Hepatocyte (in vitro differentiated cells): ENCODE measurements at places on chromosomes 11 and 22. TPM values are rescaled to one million over a fixed set of nuclear protein-coding genes. Genes with fewer than 3 reads are reported as not detected.

The PEX16 gene
- total RNA-seq = 20.3 and 28.0 TPM in 2 replicates

The SEC14L6 gene
- 0.07 and 0.36 TPM in 2 replicates for total RNA-seq

The GGTLC3 gene
- not detected in 2 replicates for total RNA-seq

The ZNRF3 gene
- 7.9 and 8.9 TPM in 2 replicates for total RNA-seq

The IGSF22 gene
- 0.08 TPM in 1 of 2 replicates, not detected in the other for total RNA-seq

The VPREB1 gene
- not detected in 2 replicates for total RNA-seq

The RASSF10 gene
- 9.5 and 9.6 TPM in 2 replicates for total RNA-seq

- H3K27me3 ChIP-seq = no peaks in the 10 kb centered on the region
- no peak overlapping the region for H3K4me3 ChIP-seq
- no peak overlapping the region for H3K27ac ChIP-seq
Measured at GRCh38 chr22:42056757-42057511, 13.7 kb downstream of the NAGA start.

DNA sequence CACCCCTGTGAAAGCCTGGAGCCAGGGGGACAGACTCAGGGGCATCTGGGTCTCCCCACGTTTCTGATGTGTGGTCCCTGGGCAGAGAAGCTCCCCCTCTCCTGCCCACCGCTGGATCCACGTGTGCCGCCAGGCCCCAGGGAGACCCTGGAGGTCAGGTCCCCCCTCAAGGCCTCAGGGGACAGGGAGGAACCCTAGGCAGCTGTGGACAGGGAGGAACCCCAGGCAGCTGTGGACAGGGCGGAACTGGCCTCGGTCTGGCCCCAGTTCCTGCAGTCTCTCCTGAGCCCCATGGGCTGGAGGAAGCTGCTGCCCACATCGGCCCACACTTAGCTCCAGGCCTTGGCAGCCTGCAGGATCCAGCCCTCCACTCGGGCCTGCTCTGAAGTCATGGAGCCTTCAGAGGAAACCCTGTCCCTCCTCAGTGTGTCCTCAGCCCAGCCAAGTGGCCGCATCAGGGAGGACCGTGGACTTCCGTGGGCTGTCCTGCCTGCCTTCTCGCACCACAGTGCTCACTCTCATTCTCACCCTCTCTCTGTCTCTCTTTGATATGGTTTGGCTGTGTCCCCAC is 127.7 kb downstream of the BRD1 start:
- no peak overlapping the region for H3K4me3 ChIP-seq
- no peaks in the 10 kb centered on the region for H3K4me1 ChIP-seq

GRCh38 chr11:71086687-71087258 is 165.6 kb downstream of the SHANK2 start:
- H3K36me3 ChIP-seq = no peaks in the 10 kb centered on the region
- H3K27ac ChIP-seq = no peak overlapping the region

GRCh38 chr11:48129697-48130395 is 86.8 kb upstream of the OR4B1 start:
- no peaks in the 10 kb centered on the region for H3K27me3 ChIP-seq
- no peak for DNase-seq
- no peak overlapping the region for H3K4me3 ChIP-seq

- H3K27ac ChIP-seq = peak overlapping the region; percentile 88
- H3K36me3 ChIP-seq = no peaks in the 10 kb centered on the region
- no peaks in the 10 kb centered on the region for H3K27me3 ChIP-seq
- peak; percentile 36 for DNase-seq
Measured at GRCh38 chr11:696955-697491, 1.4 kb downstream of the TMEM80 start.

- no peaks in the 10 kb centered on the region for H3K36me3 ChIP-seq
- peak; percentile 46 for DNase-seq
- H3K27ac ChIP-seq = no peak overlapping the region
- H3K4me3 ChIP-seq = no peak overlapping the region
- H3K27me3 ChIP-seq = no peaks in the 10 kb centered on the region
Measured at GRCh38 chr11:66976028-66976467, 944 bp downstream of the C11orf86 start.

GRCh38 chr11:115874843-115875242 is 370.6 kb upstream of the CADM1 start:
- no peak overlapping the region for H3K4me3 ChIP-seq
- no peaks in the 10 kb centered on the region for H3K36me3 ChIP-seq
- peaks cover 10% of the 10 kb centered on the region for H3K27me3 ChIP-seq
- no peak for DNase-seq
- no peak overlapping the region for H3K27ac ChIP-seq

- no peak for DNase-seq
- no peak overlapping the region for H3K27ac ChIP-seq
- H3K27me3 ChIP-seq = peaks cover under 1% of the 10 kb centered on the region
- H3K4me3 ChIP-seq = no peak overlapping the region
Measured at GRCh38 chr11:115950660-115951059, 446.4 kb upstream of the CADM1 start.

GRCh38 chr11:86517557-86517956 is 142.9 kb downstream of the CCDC81 start:
- H3K36me3 ChIP-seq = no peaks in the 10 kb centered on the region
- H3K4me1 ChIP-seq = peaks cover 18% of the 10 kb centered on the region
- no peak for DNase-seq
- H3K27me3 ChIP-seq = no peaks in the 10 kb centered on the region
- no peak overlapping the region for H3K27ac ChIP-seq

DNA sequence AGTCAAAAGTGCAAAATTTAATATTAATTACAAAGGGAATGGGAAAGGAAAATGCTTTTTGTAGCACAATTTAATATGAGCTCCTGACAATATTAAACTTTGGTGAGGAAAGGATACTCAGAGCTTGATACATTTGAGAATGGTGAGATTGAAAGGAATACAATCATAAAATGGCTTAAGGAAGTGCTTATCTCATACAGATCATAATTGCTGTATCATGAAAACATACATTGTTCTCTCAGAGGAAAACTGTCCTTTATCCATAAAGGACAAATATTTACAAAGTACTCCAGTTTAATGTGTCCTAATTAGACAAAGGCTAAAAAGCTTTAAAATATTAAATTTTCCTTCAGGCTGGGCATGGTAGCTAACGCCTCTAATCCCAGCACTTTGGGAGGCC is 260.4 kb downstream of the TMEM135 start:
- H3K4me1 ChIP-seq = peaks cover 4% of the 10 kb centered on the region
- DNase-seq = no peak
- H3K36me3 ChIP-seq = no peaks in the 10 kb centered on the region

- peaks cover 24% of the 10 kb centered on the region for H3K4me1 ChIP-seq
- H3K27me3 ChIP-seq = no peaks in the 10 kb centered on the region
- DNase-seq = no peak
Measured at GRCh38 chr11:111635706-111636045, 33.4 kb downstream of the SIK2 start.

- no peak overlapping the region for H3K27ac ChIP-seq
- no peak overlapping the region for H3K4me3 ChIP-seq
- no peaks in the 10 kb centered on the region for H3K27me3 ChIP-seq
- no peaks in the 10 kb centered on the region for H3K4me1 ChIP-seq
- H3K36me3 ChIP-seq = no peaks in the 10 kb centered on the region
Measured at GRCh38 chr11:77236901-77237300, 64.6 kb downstream of the GDPD4 start.

DNA sequence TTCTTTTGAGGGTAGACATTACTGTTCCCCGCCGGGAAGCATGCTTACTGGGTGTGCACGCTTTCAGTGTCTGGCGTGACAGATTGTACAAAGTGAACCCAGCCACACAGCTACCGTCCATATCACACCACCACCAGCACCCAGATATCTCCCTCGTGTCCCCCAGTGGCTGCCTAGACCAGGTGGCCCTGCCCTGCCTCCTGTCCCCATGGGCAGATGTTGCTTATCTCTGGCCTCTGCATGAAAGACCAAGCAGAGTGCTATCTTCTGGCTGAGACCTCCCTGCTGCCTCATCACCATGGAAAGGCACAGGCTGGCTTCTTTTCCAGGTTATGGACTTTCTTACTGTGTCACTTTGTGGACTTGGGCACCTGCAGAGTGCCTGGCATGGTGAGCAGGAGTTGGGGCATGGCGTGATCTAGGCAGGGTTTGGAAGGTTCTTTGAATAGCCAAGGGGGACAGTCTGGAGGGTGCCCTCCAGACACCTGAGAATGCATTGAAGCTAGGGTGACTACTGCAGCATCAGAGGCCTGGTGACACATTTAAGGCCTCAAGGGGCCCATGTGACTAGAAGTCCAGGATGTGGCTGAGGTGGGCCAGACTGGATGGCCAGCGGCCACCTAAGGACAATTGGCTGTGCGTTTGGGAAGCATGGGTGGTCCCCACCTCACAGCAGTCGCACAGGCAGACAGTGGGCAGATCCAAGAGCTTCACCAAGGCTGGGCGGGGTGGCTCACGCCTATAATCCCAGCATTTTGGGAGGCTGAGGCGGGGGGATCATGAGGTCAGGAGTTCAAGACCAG is 4.7 kb downstream of the TANGO2 start:
- no peaks in the 10 kb centered on the region for H3K36me3 ChIP-seq
- H3K4me1 ChIP-seq = peaks cover 10% of the 10 kb centered on the region
- no peak for DNase-seq
- no peaks in the 10 kb centered on the region for H3K27me3 ChIP-seq
- no peak overlapping the region for H3K27ac ChIP-seq
- H3K4me3 ChIP-seq = no peak overlapping the region

GRCh38 chr11:78070621-78071020 is 7.0 kb downstream of the THRSP start:
- no peak overlapping the region for H3K27ac ChIP-seq
- H3K4me3 ChIP-seq = no peak overlapping the region
- H3K36me3 ChIP-seq = no peaks in the 10 kb centered on the region
- DNase-seq = no peak

DNA sequence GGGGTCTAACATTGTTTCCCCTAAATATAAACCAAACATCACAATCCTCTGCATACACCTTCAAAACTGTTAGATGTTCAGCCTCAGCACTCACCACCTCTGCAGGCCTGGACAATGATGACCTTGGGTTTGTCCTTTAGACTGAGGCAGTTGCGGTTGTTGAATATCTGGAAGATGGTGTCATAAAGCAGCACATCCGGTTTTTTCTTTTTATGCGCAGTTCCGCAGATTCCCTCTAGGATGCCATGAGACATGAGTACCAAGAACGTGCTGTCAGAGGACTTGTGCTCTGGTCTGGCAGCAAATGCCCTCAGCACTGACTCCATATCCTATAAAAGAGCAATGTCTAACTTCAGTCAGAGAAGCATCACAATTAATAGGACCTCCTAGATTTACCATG is 22.8 kb downstream of the CASP5 start:
- no peak overlapping the region for H3K4me3 ChIP-seq
- H3K27me3 ChIP-seq = no peaks in the 10 kb centered on the region
- no peak for DNase-seq
- no peaks in the 10 kb centered on the region for H3K4me1 ChIP-seq

GRCh38 chr11:79626135-79627075 is 185.6 kb upstream of the TENM4 start:
- no peak overlapping the region for H3K4me3 ChIP-seq
- no peak for DNase-seq
- H3K27ac ChIP-seq = peak overlapping the region; percentile 65
- H3K36me3 ChIP-seq = no peaks in the 10 kb centered on the region

GRCh38 chr11:123578778-123579481 is 75.5 kb downstream of the SCN3B start:
- H3K27me3 ChIP-seq = peaks cover 4% of the 10 kb centered on the region
- H3K4me3 ChIP-seq = no peak overlapping the region
- no peaks in the 10 kb centered on the region for H3K4me1 ChIP-seq
- no peak for DNase-seq
- no peaks in the 10 kb centered on the region for H3K36me3 ChIP-seq

DNA sequence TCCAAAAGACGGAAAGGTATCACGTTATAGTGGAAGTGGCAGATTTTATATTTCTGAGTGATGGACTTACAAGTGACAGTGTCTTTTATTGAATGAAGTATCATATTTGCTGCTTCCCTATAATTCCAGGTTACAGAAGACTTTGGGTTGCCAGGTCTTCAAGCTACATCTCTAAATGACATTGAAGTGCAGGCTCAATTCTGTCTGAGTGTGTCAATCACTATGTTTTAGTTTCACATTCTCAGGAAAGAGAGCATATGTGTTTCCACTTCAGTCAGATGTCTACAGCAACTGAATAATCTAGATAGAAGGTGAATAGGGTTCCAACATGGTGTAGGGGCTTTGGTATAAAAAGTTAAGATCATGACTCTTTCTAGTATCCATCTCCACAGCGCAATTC is 492.7 kb upstream of the API5 start:
- no peaks in the 10 kb centered on the region for H3K4me1 ChIP-seq
- H3K27me3 ChIP-seq = no peaks in the 10 kb centered on the region
- no peak for DNase-seq
- H3K36me3 ChIP-seq = no peaks in the 10 kb centered on the region
- no peak overlapping the region for H3K4me3 ChIP-seq
- H3K27ac ChIP-seq = no peak overlapping the region

DNA sequence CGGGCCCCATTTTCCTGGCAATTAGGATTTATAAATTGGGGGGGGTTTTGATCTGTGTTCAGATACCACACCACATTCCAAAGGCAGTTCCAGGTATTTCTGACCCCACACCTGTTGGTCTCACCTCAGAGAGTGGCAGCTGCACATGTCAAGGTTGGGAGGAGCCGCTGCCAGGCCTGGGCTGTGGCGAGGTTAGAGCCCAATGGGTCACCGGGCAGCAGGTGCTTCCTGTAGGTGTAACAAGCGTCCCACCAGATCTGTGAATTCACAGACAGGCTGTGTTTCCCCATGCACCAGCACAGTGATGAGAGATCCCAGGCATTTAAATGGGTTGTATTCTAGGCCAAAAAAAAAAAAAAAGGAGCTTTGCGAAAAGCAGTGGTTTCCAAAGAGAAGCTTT is 58.6 kb downstream of the CABIN1 start:
- no peak overlapping the region for H3K4me3 ChIP-seq
- DNase-seq = no peak
- no peaks in the 10 kb centered on the region for H3K27me3 ChIP-seq

DNA sequence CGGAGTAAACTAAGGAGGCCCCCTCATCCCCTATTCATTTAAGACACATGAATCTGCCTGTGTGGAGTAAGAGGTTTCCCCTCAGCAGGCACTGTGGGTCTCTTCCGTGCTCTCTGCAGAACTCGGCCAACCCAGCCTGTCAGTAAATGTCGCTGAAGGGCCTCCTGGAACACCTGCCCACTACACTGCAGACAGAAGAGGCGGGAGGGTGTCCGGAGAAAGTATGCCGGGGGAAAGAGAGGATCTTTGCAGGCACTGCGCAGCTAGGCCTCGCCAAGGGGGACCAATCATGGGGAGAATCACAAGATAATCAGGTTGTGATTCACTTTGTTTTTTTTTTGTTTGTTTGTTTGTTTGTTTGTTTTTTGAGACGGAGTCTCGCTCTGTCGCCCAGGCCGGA is 110.8 kb downstream of the MORC2 start:
- no peak overlapping the region for H3K27ac ChIP-seq
- H3K27me3 ChIP-seq = no peaks in the 10 kb centered on the region
- no peak for DNase-seq
- H3K4me1 ChIP-seq = no peaks in the 10 kb centered on the region
- H3K4me3 ChIP-seq = no peak overlapping the region

- H3K36me3 ChIP-seq = no peaks in the 10 kb centered on the region
- H3K27ac ChIP-seq = no peak overlapping the region
- no peak for DNase-seq
- H3K4me1 ChIP-seq = no peaks in the 10 kb centered on the region
Measured at GRCh38 chr11:128928400-128928799, 14.3 kb downstream of the TP53AIP1 start.
